Stimulated activated CD8-positive, alpha-beta memory T cell treated with anti-CD3 and anti-CD28 coated beads, Interleukin-15, amount 100 ng/mL, for 4 hours (primary cell): ENCODE measurements at places on chromosomes 3 and 15.

GRCh38 chr3:133998691-133999241 lies 31.0 kb downstream of the SLCO2A1 start:
- no peak for DNase-seq

DNA sequence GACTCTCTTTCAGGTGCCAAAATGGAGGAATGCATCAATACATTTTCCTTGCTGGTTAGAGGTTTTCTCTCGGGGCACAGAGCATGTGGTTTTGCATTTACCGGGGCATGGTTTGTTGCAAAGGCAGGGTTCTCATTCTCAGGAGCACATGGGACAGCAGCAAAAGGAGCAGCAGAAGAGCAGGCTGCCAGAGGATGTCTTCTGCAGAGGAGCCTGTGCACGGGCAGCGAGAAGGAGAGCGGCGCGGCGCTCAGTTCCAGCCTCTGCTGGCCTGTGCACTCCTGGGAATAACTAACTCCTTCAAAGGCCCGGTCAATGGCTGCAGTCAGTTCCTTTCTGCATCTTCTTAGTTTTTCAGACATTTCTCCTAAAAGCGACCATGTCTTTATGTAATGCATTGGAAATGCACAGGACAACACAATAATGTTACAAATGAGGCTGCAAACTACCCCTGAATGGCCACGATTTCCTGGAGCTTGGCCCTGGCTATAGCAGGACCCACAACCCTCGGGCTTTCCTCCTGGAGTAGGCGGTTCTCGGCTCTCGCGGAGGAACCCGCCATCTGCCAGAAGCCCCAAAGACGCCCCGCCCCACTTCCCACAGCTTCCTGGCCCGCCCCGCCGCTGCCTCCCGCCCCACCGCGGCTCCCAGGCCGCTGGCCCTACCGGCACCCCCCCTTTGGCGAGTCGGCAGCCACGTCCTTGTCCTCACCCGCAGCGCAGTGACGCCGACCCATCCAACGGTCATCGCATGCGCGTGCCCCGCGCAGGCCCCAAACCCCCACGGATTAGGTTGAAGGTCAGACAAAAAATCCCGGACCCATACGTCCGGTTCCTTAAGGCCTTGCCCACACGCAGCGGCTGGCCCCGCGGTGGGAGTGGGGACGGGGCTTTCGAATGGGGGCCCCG lies at the start of gene C3orf62:
Gene C3orf62 (minus strand): TSS at position 758 of the 908 bp plus-strand sequence. CDS start 360 bp downstream, at position 398.
- peak; percentile 45 for DNase-seq

DNA sequence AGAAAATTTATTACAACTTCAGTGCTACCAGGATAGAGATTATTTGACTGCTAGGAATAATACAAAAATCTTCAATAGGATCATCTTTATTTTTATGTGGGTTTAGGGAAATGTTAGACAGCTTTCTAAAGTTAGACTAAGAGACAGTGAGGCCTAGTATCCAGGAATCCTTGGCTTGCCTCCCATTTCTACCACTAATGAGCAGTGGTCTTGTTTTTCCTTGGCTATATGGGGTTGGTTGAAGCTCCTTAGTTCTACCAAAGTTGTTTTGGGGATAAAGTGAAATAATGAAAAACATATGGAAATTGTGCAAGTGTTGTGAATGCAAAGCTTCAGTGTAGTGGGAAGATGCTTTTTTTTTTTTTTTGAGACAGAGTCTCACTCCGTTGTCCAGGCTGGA lies 16.8 kb downstream of the AP4E1 start:
- no peak for DNase-seq

GRCh38 chr3:189953551-189953950 lies 167.1 kb downstream of the P3H2 start:
- DNase-seq = no peak

- DNase-seq = no peak
Measured at GRCh38 chr15:88048755-88049154, 207.8 kb downstream of the NTRK3 start.

DNA sequence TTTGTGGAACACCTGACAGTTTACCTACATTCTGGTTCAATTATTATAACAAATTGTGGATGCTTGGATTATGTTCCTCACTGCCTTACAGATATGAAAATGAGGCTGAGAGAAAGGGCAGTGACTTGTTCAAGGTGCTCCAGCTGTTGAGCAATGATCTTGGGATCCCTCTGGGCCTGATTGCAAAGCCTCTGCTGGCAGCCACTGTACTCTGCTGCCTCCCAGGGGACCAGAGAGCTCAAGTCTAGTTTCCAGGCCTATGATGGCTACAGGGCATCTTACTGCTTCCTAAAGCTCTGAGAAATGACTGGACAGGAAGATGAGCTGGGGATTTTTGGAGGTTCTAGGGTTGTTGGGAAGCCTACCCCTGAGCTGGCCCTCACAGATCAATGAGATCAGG lies 2.3 kb upstream of the SHC4 start:
- no peak for DNase-seq

DNA sequence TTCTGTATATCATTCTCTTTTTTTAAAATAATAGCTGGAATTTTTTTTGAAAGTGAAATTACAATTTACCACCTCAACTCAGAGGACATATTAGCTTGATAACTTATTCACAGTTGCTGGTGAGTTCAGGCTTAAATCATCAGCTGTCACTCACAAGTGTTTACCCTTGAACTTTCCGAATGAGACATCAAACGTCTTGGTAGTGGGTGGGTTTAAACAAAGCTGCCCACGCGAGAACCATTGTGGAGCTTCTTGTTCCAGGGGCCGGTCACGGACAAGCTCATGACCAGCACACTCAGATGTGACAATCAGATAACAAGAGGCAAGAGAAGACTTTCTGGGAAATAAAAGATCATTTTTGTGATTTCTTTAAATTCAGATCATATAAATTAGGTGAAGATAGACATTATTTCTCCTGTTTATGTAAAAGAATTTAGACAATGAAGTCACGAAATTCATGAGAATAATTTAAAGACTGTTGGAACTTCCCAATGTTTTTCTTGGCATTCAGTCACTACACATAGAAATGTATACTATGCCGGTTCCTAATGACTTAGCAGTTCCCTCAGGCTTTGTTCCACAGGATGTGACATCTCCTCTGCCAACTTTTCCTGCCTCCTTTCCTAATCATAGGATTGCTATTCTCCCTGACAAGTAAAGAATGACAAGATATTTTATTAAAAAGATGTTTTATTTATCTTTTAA lies 29.3 kb downstream of the BTD start:
- DNase-seq = no peak

- no peak for DNase-seq
Measured at GRCh38 chr3:37227870-37228549, 53.6 kb upstream of the LRRFIP2 start.
